SHP77 (cell line): ENCODE measurements at places on chromosomes 7 and 10.

DNA sequence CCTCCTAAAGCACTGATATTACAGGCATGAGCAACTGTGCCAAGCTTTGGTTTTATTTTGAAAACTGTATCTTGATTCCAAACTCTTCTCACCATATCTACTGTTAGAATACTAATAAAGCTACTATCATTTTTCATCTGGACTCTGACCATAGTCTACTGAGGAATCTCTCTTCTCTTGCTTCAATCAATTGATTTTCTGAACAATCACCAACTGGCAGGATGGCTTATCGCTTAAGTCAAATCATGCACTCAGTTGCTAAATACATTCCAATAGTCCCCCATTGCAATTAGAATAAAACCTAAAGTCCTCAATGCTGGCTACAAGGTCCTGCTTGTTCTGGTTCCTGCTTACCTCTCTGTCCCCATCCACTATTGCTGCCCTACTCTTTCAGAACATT is 2.3 kb upstream of the APBB1IP start:
- no peak for DNase-seq

DNA sequence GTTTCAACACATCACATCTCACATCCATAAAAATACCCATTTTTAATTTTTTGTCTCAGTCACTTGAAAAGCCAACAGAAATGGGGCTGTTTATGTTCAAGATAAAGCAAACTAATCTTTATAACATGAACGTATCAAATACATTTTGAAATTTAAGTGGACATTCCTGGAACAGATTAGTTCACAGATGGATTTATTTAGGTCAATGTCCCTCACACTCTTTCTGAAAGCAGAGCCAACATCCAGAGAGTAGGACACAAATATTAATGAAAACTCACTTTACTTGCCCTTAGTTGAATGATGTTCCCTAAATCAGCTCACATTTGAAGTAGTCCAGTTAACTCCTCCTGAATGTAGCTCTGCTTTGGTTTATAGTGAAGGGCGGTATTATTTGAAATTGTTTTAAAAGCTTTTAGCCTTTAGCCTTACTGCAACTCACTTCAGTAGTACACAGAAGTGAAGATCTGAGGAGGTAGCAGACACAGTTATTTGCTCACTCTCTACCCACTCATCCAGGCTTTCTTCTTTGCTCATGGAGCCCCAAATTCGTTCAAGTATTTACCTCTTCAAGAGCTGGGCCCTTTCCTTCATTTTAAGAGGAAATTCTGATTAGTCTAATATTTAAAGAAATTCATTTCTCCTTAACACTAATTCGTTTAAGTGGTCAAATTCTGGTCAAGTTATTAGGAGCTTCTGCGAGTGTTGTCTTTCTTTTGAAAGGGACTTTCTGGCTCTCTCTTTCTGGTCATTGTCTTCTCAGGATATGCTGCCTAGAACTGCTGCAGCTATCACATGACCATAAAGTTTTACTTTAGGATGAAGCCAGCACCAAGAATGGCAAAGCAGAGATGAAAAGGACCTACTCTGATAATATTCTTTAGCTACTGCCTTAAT is 180.6 kb upstream of the AGR3 start:
- DNase-seq: no peak

DNA sequence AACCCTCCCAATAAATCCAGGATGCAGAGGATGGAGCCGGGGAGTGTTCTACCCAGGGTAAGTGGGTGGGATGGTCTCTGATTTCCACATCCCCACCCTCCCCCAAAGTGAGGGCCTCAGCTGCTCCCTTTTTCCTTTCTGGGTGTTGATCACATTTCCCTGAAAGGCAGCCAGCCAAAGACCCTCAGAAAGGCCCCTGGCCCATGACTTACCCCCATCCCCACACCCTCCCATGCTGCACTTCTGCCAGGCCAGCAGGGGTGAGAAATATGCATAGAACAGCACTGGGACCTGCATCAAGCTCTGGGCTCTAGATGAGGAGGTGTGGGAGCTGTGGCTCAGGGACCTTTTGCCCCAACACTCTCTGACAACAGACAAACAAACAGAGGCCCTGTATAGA is 927.3 kb upstream of the ZNF722 start:
- no peak for DNase-seq

- DNase-seq: no peak
Observed at GRCh38 chr7:94313926-94314325, 80.8 kb upstream of the COL1A2 start.

DNA sequence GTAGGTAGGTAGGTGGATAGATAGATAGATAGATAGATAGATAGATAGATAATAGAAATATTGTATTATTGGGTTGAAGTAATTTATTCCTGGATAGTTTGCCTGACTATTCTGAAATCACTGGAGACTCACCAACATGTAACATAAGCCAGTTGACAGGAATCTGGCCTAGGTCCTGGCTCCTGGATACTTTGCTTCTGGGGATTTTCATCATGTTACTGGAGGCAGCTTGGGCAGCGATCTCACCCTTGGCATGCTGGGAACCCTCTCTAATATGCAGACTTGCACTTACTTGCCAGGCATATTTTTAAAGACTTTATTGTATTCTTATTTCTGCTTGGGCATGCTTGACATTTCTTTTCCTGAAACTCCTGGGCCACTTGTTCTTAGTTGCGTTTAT is 709.1 kb upstream of the FZD8 start:
- DNase-seq: no peak

DNA sequence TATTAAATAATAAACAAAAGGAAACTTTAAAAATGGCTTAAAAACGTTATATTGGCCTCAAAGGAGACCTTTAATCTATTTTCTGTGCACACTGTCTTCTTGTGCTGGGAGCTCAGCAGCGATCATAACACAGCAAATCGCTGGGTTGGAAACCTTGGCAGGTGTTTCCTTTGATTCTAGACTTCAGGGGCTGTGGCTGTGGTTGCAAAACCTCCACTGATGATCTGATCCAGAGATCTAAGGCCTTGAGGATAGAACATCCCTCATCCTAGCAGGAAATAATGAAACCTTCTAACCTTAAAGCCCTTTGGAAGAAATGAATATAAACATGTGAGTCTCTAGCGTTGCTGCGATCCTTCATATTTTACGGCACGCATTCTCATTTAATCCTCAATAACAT is 29.8 kb downstream of the CDHR3 start:
- no peak for DNase-seq

DNA sequence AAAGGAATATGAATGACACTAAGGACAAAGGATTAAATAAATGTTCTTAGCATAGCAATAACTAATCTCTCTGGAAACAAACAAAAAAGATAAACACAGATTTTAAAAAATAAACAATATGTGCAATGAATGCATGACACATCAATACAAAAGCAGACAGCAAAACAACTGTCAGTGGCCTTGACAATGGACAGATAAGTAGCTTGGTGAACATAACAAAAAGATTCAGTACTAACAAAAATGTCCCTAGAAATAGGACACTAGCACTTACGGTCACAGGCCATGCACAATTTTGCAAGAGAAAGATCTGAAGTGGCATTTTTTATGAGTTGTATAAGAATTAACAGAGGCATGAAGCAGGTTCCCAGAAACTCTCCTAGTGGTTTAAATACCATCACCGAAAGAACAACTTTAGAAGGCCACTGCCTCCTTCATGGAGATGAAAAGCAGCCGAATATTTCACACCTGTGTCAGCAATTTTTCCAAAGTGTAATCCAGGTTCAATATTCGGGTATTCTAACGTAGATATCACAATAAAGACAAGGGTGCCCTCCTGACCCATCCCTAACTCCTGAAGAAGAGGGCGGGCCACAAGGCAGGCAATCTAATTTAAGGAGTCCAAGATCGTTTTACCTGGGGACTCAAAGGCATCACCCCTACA is 231.3 kb upstream of the MKLN1 start:
- no peak for DNase-seq

GRCh38 chr10:17905491-17905890 is 46.2 kb upstream of the SLC39A12 start:
- no peak for DNase-seq

DNA sequence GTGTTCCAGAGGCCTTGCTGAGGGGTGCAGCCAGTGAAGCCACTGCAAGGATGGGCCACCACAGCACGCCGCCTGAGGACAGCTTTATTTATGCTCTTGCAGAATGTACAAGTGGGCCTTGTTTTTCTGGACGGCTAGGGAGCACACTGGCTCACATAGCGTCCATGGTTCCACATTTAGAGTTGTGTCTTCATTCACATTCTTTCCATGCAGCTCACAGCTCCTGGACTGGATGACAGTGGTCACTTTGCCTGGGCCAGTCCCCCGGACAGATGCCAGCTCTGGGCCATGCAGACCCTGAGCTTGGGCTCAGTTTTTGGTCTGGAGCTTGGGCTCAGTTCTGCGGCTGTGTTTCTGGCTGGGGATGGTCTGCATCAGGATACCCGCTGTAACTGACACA is 2.6 kb upstream of the C10orf71 start:
- DNase-seq: no peak

DNA sequence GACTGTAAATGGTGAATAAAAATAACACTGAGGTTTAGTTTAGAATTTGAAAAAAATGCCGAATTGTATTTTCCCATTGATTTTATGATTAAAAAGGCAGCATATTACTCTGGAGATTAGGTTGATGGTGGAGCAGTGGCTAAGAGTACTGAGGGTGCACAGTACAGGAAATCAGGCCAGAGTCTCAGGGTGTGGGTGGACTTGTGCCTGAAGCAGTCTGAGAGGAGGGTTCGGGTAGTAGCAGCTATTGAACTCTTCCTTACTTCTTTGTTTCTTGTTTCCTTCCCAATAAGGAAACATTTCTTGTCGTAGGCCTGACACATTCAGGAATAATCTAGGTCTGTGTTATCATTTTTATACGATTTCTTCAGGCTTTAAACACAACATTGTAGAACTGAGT is 319.0 kb upstream of the MBL2 start:
- DNase-seq: no peak

DNA sequence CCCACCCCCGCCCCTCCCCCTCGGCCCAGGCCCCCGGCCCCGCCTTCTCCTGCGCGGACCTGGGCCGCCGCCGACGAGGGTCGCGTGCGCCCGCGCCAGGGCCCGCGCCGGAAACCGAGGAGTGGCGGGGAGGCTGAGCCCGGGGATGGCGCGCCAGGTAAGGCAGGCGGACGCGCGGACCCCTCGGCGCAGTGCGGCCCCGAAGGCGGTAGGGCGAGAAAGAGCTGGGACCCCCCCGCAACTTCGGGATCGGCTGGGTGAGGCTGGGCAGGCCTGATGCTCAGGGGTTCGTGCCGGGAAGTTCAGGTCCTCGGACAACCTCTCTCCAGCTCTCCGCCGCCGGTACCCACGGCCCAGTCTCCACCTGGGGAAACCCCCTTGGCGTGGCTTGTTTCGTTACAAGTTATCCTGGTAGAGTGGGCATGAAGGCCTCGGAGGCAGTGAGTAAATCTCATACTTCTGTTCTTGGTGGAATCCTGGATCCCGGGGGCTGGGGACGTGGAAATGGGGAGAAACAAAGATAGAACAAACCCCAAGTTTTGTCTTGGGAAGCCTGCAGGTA is 58.4 kb downstream of the ZNF467 start:
- no peak for DNase-seq

DNA sequence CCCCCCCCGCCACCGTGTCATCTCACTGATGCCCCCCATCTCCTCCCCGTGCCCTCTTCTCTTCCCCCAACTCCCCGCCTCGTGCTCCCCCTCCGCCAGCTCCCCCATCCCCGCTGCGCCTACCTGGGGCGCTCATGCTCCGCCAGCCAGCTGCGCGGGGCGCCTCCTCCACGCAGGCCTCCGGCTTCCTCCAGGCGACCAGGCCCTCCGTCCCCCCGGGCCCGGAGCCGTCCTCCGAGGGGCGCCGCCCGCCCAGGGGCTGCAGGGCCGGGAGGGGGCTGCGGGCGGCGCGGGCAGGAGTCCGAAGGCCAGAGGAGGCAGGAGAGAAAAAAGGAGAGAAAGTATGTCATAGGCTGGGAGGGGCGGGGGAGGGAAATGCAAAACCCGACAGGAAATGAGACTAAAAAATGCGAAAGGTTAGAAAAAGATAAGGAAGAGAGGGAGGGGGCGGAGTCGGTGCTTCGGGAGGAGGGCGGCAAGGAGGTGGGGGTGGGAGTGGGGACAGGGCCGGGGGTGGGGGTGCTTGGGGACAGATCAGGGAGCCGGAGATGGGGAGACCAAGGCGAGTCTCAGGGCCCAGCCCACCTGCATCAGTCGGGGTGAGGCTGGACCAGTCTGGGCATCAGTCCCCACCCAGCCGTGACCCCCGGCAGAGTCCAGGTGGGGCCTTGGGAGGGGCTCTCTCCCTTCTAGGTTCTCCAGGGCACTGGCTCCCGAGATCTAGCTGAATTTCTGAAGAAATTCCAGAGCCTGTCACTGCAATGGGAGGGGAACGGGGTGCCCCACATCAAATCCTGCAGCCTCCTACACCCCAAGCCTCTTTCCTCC is at the start of gene CARD11:
CARD11 (minus strand) TSS at position 324 of the 828 bp plus-strand sequence. CDS start 85,361 bp downstream, outside the sequence.
- no peak for DNase-seq

DNA sequence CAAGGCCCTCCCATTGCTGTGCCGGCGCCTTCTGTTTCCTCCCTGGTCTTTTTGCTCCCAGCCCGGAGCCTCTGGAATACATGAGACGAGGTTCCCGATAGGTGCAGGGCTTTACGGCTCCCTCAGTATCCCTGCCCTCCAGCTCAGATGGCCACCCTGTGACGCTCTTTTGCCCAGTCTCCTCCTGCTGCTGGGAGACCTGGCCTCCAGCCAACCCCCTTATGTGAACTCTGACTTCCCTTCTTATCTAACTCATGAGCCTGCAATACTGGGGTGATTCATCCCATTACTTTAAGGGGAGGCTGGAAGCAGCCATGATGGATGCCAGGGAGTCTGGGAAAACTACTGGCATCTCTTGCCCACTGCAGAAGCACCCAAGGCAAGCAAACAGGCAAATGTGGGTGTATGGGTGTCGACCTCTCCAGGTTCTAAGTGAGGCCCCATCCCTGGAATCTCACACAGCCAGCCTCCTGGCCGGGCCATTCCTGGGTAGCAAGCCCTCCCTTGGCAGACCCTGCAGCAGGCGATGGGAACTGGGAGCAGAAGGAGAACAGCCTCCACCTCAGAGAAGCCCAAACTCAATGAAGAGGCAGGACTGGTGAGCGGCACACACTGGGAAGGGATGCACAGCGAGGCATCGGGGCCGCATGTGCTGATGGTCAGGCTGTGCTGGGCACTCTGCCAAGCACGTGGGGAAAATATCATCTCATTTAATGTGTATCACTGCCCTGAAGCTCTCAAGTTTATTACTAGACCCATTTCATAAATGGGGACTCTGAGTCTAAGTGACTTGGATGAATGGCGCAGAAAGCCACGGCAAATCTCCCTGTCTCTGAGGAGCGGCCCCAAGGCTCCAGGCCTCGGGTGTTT is 97.5 kb downstream of the FAM53B start:
- no peak for DNase-seq

DNA sequence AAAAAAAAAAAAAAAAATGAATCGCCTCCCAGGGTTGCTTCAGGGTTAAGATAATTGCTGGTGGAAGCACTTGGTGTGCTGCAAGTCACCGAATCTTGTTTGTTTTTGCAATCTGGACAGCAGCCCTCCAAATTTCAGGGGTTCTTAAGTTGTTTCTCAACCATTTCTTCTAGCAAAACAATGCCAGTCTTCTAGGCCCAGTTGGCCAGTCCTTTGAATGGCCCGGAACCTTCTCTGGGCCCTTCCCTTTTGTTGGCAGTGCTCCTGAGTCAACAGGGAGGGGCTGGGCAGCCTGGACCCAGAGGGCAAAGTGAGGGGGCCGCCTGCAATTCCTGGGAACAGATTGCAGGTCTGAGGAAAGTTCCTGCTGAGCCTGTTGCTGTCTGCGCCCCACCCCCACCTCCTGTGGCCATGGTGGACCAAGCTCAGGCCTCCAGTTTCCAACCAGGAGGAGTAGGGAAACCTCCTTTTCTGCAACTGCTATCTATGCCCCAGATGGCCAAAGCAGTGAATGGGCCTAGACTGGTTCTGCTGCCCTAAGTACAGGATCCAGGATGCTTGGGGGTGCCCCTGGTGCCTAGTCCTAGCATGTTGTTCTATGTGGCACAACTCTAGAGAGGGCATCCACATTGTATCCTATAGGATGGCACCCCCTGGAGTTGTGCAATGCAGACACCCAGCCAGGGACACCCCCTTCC is 31.4 kb upstream of the PDCD4 start:
- no peak for DNase-seq
